ENCODE measurements at places on chromosomes 16 and 17. TPM values are rescaled to one million over a fixed set of nuclear protein-coding genes. Genes with fewer than 3 reads are reported as not detected.

Gene BICDL2
- total RNA-seq = 0.25 TPM

Gene KRTAP2-2
- total RNA-seq = not detected

Gene FOXN1
- under 0.01 TPM for total RNA-seq

Gene KRT15
- 15.3 TPM for total RNA-seq

Gene CCL13
- total RNA-seq = not detected

Gene SLFN12
- 20.3 TPM for total RNA-seq

Gene SETD1A
- total RNA-seq = 6.6 TPM

Gene SLC12A3
- not detected for total RNA-seq

Gene CDRT4
- total RNA-seq = 4.1 TPM

Gene SOST
- total RNA-seq = not detected

Gene SLC9A5
- total RNA-seq = 1.4 TPM

Gene TMEM220
- total RNA-seq = 3.4 TPM

Gene LGALS9B
- total RNA-seq = not detected

Gene HEATR9
- total RNA-seq = not detected

Gene PIK3R5
- total RNA-seq = not detected

Gene KRT31
- not detected for total RNA-seq

Gene ZFP3
- 1.7 TPM for total RNA-seq

Gene LLGL2
- 0.12 TPM for total RNA-seq

Gene CDH13
- total RNA-seq = 133 TPM

Gene KRTAP1-5
- total RNA-seq = 54.1 TPM

Gene ADAMTS18
- total RNA-seq = under 0.01 TPM

Gene MKS1
- 18.4 TPM for total RNA-seq

Gene PLXDC1
- not detected for total RNA-seq

Gene TBC1D3
- not detected for total RNA-seq

Gene GPR139
- total RNA-seq = not detected

Gene PLA2G10
- not detected for total RNA-seq

Gene MRTFB
- total RNA-seq = 9.7 TPM

Gene SOX15
- total RNA-seq = 0.12 TPM

Data from uterine smooth muscle cell (primary cell).